ENCODE measurements at places on chromosomes 2 and 18.

GRCh38 chr18:40932862-40933261 is 1022.2 kb upstream of the PIK3C3 start:
- no peak for DNase-seq

DNA sequence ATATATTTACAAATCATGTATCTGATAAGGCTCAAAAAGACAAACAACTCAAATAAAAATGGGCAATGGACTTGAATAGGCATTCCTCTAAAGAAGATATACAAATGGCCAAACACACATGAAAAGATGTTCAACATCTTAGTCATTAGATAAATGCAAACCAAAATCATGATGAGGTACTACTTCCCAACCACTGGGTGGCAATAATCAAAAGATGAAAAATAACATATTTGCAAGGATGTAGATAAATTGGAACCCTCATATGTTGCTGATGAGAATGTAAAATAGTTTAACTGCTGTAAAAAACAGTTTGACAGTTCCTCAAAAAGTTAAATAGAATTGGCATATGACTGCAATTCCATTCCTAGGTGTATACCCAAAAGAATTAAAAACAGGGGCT is 132.3 kb downstream of the TTC32 start:
- DNase-seq, result no peak

GRCh38 chr2:166404831-166405568 is 29.3 kb upstream of the SCN9A start:
- no peak for DNase-seq

DNA sequence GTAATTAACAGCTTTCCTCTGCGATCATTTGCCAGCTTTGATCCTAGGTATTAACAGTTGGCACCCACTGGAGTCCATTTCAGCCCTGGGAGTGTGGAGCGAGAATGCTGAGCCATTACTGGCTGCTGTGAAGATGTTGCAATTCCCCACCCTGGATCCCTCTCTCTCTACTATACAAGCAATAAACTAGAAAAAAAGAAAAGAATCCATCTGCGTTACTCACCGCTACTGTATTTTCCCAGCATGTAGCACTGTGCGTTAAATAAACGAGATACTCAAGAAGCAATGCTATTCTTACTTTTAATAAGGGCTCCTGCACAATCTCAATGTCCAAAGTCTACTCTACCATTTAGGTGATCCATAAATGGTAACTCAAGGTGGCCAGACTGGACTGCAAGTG is 8.5 kb downstream of the RTTN start:
- DNase-seq, result no peak

DNA sequence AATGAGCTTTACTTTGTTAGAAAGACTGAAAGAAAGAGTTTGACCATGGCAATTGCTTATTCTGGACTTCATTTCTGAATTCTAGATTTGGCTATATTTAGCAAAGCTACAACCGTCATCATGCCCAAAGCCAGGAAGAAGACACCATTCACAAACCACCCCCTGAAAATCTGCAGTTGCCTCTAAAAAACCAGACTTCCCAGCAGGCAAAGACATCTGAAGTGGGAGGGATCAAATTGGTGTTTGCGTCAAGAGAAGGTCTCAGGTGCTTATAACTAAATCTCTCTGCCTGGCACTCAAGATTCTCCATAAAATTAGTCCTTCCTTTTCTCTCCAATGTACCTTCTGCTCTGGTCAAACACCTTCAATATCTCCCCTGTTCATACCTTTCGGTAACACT is 5.6 kb downstream of the AAK1 start:
- no peak for DNase-seq

DNA sequence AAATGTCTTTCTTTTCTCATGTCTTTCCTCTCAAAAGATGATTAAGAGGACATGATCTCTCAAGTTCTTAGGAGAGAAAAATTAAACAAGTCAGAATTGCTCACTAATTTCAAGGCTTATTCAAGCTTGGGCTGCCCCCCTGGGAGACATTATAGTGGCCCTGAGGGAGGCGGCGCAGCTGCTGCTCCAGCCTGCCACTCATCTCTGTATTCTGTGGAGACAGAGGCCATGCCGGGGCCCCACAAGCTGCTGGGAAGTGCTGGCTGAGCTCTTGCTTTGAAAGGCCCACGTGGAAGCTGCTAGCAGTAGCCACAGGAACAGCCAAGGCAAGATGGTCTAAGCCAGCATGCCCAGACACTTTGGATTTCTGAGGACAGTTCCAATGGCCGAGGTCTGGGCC is 267.4 kb downstream of the LNPK start:
- no peak for DNase-seq

DNA sequence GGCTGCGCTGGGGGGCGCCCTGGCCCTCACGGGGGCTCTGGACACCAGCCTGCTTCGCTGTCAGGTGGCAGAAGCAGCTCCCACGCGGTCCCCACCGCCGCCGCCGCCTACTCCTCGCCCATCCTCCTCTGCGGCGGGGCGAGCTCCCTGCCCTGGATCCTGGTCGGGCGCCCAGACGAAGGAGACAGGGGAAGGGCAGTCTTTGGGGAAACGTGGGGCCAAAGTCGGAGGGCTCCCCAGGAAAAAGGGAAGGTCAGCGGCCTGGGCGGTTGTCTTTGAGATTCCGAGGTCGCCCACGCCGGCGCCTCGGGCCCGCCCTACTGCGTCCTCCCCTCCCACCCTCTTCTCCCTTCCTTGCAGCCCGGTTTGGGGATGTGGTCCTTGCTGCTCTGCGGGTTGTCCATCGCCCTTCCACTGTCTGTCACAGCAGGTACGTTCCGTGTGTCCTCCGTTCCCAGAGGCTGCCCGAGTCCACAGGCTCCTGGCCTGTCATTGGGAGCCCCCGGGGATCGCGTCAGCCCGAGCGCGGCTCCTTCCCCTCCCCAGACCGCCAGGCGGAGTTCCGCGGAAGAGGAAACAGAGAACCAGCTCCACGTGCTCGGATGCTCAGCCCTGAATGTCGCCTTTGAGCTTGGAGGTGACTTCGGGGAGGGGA is 800 bp downstream of the IL1RL2 start:
- DNase-seq, result no peak

GRCh38 chr18:10270151-10270571 is 184.3 kb upstream of the APCDD1 start:
- DNase-seq, result no peak

DNA sequence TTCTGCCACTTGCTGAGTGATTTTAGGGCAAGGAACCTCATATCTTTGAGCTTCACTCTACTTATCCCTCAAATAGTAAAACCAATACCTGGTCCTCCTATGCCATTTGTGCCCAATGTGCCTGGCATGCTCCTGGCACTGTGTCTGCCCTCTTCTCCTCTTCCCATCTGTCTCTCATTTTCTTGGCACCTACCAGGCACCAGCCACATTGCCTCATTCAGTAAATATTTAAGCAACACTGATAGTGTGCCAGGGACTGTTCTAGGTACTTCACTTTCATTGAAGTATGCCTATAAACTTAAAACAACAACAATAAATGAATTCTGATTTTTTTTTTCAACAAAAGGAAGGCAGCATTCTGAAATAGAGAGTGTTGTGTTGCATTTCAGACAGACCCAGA is 15.1 kb upstream of the BOD1L2 start:
- no peak for DNase-seq

DNA sequence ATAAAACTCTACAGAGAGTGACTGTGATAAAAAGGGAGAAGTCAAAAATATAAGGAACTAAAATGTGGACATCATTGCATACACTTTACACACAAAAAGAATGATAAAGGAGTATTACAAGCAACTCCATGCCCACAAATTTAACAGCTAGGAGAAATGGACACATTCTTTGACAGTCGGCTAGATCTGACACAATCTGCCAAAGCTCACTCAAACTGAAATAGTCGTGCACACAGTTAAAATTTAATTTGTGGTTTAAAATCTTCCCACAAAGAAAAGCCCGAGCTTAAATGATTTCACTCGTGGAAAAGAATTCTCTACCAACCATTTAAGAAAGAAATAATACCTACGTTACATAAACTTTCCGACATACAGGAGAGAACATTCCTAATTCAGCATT is 132.4 kb downstream of the ZAP70 start:
- no peak for DNase-seq

- DNase-seq, result no peak
Observed at GRCh38 chr18:31102025-31102684, at the start of gene DSC2. Gene DSC2, minus strand, starts transcription at chr18:31102421. Its CDS starts 450 bp downstream, at chr18:31101971.

GRCh38 chr18:73340135-73340977 is 472.6 kb upstream of the NETO1 start:
- no peak for DNase-seq

- no peak for DNase-seq
Observed at GRCh38 chr2:236012155-236012554, 156.0 kb downstream of the GBX2 start.

GRCh38 chr2:46256563-46257142 is 40.6 kb upstream of the EPAS1 start:
- DNase-seq, result no peak

GRCh38 chr2:19743641-19744040 is 158.1 kb downstream of the TTC32 start:
- no peak for DNase-seq

GRCh38 chr18:48781163-48781987 is 169.4 kb downstream of the SMAD7 start:
- no peak for DNase-seq
